ENCODE measurements at places on chromosomes 4 and X.

DNA sequence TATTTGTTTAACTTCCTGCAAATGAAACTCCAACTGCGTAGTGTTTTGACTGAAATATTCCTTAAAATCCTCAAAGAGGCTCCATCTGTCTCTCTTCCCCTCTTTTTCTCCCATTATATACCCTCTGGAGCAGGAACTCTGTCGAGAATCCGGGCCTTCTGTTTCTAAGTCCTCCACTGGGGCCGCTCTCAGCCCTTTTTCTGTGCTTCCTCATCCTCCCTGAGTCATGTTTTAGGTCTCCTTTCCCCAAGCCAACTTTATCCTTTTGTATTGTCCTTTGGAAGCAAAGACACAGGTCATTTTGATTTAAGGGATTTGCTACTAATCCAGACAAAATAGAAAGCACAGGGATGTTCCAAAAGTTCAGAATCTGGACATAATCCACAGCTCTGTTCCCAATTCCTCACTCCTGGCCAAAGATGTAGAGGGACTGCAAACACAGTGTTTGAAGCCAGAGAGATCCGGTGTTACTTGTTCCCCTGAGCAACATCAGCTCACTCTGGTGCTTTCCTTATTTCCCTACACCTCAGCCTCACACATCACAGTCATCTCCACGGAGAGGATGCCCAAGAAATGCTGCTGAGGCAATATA, 131.0 kb upstream of the KLF3 start:
- DNase-seq = no peak

DNA sequence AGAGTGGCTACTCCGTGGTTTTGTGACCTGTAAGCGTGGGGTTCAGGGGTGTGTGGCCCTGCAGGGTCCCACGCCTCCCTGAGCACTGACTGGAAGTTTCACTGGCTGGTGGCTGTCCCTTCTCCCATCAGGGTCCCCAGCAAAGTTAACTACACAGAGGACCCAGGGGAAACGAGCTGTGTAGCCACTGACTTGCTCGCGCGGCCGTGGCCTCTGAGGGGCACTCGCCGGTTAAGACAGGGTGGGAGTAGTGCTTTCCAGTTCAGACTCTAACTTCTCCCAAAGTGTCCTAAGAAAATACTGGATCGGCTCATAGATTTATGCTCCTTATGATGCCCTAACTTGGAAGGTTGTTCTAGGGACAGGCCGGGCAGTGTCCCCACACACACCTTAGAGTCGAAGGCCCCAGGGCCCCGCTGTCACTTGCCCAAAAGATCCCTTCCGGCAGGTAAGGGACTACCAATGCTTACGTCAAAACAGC, 28.2 kb downstream of the NELFA start:
- DNase-seq = no peak

DNA sequence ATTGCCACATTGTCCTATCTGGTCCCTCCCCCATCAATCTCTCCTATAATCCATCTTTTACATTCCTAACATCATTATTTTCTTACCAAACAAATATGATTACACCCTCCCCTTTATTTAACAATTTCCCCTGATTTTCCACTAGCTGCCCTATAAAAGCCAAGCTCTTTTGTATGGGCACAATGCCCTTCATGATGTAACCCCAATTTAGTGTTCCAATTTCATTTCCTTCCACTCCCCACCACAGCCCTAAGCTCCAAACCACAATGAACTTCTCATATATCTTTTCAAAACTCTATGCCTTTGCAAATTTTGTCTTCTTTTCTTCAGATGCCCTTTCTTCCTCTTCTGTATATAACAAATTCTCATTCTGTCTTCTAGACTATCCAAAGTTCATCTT, 39.5 kb upstream of the PTPN13 start:
- no peak for DNase-seq

GRCh38 chrX:43064096-43064495, 286.1 kb upstream of the PPP1R2C start:
- DNase-seq = no peak

DNA sequence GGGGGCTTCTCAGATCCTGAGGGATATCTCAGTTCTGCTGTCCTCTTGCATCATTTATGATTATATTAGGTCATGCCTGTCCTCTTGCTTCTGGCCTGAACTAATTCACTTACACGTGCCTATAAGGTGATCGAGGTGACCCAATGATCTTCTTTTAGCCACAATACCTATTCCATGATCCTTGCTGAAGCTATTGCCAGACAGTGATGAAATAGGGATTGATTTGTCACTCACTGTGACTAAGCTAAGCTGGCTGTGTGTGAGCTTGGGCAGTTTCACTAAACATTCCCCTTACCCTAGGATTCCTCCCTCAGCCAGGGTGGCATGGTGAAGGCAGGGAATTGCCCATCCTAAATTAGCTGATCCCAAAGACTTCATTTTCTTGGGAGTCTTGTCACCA, 19.0 kb downstream of the HADH start:
- no peak for DNase-seq

GRCh38 chrX:46941341-46941740, 29.1 kb downstream of the JADE3 start:
- no peak for DNase-seq

DNA sequence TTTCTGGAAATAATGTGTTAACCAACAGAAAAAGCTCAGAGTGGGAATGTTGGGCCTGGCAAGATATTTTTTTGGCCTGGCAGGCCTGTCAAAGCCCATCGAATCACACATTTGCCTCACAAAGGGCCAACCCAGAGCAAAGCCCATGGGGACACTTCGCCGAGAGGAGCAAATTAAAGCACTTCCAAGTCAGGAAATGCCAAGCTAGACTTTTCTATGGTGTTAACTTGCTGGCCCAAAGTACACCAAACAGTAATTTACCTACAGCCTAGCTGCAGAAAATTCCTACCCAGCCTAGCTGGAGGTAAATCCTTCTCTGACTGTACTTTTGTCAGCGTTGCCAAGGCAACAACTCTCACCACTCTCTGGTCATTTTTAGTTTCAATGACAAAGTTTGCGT, 288.6 kb upstream of the LDB2 start:
- DNase-seq = no peak

DNA sequence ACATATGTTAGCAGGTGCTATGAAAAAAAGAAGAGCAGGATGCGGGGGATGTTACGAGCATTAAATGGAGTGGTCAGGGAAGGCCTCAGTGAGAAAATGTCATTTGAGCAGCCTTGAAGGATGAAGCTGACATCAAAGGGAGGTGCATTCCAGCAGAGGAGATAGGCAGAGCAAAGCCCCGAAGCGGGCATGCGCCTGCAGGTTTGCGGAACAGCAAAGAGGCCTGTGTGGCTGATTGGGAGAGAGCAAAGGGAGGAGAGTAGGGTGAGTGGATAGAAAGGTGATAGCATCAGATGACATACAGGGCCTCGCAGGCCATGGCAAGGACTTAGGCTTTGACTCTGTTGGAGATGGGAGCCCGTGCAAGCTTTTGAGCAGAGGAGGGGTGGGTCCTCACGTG, 95.4 kb upstream of the GPR50 start:
- no peak for DNase-seq

DNA sequence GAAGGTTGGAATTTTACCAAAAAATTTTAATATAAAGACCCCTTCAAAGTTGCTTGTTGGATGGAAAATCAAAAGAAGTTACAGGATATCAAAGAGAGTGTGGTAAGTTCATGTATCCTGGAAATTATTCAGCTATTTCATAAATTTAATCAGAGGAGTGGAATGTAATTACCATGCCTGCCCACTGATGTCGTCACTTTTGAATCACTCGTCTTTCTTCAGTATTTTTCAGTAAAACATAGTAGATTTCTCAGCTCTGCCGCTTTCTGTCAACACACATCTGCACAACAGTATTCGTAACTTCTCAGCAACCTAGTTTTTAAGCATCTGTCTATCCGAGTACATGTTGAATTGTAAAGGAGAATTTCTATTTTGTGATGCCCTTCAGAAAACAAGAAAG, 2163.0 kb upstream of the AGA start:
- DNase-seq = no peak

DNA sequence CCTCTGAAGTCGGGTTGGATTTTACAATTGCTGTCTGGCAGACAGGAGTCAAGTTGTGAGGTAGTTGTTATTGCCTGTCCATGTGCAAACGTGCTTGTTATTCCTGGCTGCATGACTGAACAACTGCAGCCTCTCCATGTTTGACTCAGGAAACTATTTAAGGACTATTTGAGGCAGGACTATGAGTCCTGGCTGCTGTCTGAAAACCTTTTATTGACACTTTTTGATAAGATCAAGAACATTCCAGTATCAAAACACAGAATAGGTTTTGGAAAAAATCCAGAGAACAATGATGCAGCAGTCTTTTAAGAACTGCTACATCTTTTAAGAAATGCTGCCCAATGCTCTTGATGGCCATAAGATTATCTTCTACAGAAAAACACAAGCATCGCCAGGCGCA, 10.0 kb upstream of the SPRY1 start:
- DNase-seq = no peak

GRCh38 chr4:155077452-155078229, 130.8 kb upstream of the NPY2R start:
- no peak for DNase-seq

DNA sequence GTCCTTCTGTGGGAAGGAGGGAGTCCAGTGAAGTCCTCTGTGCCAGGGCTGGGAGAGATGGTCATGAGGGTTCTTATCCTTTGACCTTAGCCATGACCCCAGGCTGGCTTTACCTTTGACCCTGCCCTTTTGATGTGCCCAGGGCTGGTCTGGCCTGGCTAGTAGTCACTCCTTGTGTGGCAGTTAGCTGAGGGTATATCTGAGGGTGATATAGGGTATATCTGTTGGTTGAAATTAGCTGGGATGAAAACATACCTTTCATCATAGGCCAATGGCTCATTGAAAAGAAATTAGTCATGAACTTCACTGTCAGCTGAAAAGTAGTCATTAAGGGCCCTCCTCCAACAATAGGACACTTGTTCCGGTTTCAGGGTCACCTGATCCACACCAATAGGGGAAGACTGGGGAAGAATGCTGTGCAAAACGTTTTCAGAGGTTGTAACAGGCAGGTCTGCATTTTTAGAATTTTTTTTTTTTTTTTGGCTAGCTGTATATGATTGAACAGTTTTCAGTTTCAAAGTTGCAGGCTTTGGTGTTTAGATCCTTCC, 74.6 kb upstream of the STOX2 start:
- no peak for DNase-seq

- DNase-seq = no peak
Observed at GRCh38 chr4:20284990-20285389, 33.3 kb downstream of the SLIT2 start.

DNA sequence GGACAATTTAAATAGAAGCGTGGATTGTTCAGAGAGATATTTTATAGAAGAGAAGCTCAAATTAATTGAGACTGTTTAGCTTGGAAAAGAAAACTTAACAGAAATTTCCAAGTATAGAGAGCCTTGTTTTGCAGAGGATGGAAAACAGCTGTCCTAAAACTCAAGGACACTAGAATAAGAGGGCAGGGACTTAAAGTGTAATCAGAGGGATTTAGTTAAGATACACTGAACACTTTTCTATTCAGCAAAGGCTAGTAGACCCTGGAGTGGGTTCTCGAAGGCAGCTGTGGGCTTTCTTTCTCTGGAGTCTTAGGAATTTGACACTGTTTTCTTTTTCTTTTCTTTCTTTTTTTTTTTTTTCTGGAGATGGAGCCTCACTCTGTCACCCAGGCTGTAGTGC, 92.7 kb upstream of the ARX start:
- no peak for DNase-seq

- DNase-seq = peak; percentile 13
Observed at GRCh38 chrX:110847334-110847733, 51.7 kb upstream of the CHRDL1 start.

DNA sequence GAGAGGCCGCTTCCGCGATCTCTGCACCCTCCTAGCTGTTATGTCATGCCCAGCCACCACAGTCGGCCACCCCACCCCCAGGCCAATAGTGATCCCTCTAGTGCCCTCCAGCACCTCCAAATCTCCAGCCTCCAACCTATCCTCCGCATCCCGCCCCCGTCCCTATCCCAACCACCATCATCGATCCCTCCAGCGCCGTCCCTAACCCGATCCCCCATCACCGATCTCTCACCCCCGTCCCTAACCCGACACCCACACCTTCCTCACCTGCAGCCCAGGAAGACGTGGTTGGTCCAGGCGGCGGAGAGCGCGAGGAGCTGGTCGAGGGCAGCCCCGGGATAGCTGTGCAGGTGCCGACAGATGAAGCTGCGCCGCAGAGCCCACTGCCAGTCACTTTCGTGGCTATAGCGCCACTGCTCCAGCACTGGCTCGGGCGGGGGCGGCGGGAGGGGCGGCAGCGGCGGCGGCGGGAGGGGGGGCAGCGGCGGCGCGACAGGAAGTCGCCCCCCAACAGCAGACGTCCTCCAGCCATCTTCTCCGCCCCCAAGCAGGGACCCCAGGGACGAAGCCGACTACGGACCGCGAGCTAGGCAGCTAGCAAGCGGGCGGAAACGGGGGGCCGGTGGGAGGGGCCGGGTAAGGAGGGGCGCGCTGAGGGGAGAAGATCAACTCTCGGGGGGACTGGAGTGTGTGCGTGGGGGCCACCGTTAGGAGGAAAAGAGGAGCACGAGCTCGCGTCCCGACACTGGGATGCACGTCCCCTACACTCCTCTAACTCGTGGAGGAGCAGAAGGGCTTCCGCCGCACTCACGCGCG, 552 bp downstream of the NKRF start:
- DNase-seq = peak; percentile 50

GRCh38 chr4:110049951-110050925, 137.6 kb downstream of the EGF start:
- DNase-seq = peak; percentile 44

DNA sequence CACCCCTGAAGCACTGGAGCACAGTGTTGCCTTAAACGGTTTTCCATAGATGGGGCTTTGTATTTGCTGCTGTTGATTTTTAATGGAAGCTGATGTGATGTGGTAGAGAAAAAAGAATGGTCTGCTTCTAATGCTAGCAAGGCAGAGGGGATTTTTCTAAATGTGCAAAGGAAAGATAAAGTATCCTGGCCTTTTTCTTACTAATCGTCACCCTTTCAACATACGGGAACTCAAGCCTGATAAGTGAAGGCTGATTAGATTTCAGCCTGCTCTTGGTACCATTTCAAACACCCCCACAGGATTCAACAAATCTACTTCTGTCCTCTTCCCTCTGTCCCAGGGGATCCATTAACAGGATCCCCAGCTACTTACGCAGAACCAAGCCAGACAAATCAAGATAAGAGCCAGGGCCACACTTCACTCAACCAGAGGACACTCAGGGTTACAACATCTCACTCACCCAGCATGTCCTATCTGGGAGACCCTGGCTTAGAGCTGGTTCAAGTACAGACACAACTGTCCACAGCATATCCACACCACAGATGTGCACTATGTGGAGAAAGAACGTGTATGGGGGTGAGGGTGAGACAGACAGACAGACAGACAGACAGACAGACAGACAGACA, 180.0 kb downstream of the SH3KBP1 start:
- DNase-seq = no peak

- no peak for DNase-seq
Observed at GRCh38 chr4:127251423-127251822, 381.3 kb upstream of the INTU start.

DNA sequence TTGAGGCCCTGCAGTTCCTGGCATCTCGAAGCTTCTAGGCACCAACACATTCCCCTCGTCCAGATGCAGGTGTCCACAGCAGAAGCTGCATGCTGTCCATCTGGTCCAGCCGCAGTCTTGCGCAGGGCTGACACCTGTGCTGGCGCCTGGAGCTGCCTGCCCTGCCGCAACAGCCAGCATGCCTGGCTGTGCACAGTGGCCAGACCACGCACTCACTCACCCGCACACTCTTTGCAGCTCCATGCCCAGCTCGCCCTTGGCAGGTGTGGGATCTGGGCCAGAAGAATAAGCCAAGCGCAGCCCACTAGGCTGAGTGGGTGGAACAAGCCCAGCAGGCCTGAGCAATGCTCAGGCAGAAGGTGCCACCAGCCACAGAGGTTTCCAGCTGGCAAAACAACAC, 125.6 kb downstream of the PARM1 start:
- DNase-seq = no peak

GRCh38 chr4:779555-779954, 46.4 kb downstream of the CPLX1 start:
- DNase-seq = no peak

Data from germinal center (tissue), 1 donor.